Activated T-helper 1 cell treated with Interleukin-2 at 50 U/mL for 16 hours (primary cell): ENCODE measurements at places on chromosomes 6 and 20.
A peak's percentile ranks its signal among the peaks of the same experiment; 100 is the strongest.

GRCh38 chr6:70673054-70673453 lies 5.4 kb downstream of the SMAP1 start:
- no peak for DNase-seq

GRCh38 chr6:132537145-132537544 lies 932 bp upstream of the TAAR9 start:
- DNase-seq, result no peak

DNA sequence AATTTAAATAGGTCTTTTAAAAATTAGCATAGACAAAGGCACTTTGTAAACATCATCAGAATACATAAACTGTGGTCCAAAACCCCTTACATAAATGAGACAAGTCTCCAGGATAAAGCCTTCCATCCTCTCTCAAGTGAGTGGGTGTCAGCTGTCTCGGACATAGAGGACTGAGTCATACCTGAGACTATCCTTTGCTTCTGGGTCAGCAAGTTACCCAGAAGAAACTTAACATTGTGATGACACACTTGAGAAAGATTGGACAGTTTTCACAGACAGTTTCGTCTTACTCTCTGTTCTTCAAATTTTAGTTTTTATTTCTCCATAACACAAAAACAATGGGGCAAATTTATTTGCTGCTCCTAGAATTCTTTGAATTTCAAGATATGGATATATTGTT lies 838.0 kb downstream of the DHX35 start:
- no peak for DNase-seq

- DNase-seq, result no peak
Observed at GRCh38 chr6:142707255-142707654, 237.7 kb downstream of the HIVEP2 start.

DNA sequence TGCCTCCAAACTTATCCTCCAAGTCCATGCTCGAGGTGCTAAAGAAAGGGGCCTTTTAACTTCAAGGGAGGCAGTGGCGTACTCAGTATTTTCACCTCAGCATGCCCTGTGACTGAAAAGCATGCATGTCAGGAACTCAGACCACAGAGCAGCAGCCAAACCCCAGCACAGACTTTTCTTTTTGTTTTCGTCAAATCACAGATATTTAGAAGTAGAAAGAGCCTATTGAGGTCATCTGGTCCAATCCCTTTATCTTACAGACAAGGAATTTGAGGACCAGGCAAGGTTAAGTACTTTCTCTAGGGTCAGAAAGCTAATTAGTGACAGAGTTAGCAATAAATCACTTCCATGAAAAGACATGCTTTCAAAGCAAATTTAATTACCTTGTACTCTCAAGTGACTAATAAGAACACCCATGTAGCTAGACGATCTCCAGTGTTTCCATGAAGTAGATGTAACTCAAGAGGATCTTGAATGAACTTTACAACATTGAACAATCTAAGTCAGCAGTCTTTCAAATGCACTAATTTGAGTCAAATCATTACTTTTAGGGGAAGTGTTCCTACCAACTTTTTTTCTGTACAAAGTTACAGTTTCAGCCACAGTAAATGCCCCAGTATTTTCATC lies 35.9 kb downstream of the MOXD1 start:
- DNase-seq, result no peak

DNA sequence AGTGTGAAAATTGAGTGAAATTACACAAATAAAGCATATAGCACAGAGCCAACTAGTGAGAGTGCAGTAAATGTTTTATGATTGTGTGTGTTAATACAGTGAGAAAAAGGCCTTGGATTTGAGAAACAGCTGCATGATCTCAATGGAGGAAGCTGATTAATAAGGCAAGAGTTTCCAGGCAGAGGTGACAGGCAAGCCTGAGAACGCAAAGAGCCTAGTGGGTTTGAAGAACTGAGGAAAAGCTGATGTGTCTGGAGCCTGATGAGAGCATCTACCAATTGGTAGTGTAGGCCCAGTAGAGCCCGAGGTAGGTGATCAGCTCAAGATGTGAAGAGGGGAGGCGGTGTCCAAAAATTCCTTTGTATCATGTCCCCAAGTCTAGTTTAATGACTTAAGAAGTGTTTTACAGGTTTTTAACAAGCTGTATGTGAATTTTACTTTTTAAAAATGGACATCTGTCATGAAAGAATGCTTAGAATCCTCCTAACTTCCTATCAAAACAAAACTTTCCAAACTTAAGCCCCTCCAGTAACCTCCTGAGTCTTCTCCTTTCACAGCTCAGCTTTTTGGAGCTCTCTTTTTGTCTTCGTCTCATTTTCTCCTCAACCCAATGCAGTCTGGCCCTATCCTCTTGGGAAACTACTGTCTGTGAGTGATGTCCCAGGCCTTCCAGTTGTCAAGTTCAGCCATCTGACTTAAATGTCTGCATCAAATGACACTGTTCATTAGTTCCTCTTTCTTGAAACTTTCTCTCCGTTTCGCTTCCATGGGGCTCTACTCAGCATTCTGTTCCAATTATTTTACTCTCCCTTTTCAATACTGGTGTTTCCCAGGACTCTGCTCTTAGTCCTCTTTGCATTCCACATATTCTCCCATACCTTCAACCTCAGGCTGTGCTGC lies 1.2 kb downstream of the CDC40 start:
- no peak for DNase-seq

DNA sequence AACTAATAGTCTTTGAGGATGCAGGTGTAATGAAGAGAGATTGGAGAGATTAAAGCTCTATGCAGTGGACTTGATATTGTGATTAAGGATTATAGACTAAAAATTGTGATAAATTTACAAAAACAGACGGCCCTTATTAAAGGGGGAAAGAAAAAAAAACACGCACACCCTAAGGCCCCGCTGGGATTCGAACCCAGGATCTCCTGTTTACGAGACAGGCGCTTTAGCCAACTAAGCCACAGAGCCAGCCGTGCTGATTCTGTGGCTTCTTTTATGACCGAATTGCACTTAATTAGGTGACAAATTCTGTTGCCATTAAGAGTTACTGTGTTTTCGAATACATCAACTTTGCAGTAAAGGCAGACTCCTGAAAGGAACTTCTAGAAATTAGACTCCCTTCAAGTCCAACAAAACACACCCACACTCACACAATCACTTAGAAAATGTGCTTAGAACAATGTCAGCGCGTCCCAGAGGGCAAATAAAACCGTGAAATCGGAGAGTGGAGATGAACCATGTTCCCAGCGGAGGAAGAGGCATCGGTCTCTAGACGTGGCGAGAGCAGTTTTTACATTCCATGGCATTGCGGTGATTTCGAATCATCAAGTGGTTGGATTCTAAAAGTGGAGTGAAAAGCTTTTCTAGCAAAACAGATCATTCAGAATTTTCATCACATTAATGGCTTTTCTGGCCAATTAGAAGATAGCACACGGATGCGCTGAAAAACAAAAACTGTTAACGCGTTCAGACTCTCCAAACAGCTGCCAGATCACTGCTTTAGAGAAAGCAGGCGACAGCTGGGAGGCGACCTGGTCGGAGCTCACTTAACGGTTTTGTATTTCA lies 122.6 kb downstream of the GPX5 start:
- DNase-seq, result no peak

GRCh38 chr6:39302669-39303424 lies 11.4 kb downstream of the KCNK17 start:
- DNase-seq, result peak; percentile 61

DNA sequence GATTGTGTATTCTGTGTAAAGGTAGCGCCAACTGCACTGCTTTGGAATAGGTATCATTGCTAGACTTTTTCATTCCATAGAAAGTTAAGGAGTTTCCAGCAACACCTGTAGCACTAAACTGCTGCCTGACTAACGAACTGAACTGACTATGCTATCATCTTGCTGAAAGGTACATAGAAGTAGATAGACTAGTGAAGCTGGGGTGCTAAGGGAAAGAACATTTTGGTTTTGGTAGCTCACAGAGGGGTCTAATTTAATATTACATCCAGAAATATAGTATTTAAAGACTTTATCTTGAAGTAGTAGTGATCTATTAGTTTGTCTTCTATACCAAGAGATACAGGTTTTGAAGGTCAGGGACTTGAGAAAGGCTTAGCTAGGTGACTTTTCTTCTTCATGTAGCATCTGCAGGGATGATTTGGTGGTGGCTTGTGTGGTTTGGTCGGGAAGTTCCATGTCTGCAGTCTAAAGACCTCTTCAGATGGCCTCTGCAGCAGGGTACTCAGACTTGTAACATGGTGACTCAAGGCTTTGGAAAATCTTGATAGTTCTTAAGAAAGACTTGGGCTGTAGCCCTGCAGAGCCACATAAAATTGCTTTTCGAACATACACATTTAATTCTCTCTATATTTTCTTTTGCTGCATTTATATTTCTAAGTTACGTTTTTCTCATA lies 10.2 kb downstream of the SENP6 start:
- no peak for DNase-seq

GRCh38 chr6:82251942-82252341 lies 4.4 kb upstream of the IBTK start:
- no peak for DNase-seq

DNA sequence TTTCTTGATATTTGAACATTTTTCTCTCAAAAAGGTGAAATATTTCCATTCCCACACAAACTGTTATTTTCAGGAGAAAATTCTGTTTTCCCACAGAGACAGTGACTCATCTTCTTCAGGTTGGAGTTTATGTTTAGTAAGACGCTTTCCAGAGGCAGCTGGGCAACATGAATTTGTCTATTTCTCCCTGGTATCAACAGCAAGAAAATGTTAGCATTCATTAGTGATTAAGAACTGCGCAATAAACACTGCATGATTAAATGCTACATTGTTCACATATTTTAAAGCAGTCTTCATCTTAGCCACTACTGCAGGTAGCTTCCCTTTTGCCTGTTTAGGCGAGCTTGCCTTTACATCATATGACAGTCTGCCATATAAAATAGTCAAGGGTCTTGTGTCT lies 295.7 kb downstream of the C6orf118 start:
- DNase-seq, result no peak

GRCh38 chr20:15498926-15499325 lies 1074.3 kb downstream of the KIF16B start:
- no peak for DNase-seq

- DNase-seq, result no peak
Observed at GRCh38 chr6:159002432-159003155, 2.6 kb upstream of the RSPH3 start.

GRCh38 chr6:163019926-163020325 lies 292.2 kb downstream of the PACRG start:
- no peak for DNase-seq

DNA sequence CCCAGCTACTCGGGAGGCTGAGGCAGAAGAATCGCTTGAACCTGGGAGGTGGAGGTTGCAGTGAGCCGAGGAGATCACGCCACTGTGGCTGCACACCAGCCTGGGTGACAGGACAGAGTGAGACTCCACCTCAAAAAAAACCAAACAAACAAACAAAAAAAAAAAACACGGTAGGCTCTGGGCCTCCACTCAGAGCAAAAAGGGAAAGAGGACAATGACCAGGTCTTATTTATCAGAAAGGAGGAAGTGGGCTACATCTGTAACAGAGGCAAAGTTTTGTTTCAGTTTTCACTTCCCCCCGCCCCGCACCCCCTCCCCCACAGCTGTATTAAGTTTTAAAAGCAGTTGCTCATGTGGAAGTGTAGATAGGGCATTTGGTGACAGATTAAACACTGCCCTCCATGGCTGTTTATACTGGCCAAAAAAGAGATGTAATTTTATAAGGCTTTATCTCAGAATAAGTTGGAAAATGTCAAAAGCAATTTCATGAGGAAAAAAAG lies 114.6 kb downstream of the RCAN2 start:
- no peak for DNase-seq

DNA sequence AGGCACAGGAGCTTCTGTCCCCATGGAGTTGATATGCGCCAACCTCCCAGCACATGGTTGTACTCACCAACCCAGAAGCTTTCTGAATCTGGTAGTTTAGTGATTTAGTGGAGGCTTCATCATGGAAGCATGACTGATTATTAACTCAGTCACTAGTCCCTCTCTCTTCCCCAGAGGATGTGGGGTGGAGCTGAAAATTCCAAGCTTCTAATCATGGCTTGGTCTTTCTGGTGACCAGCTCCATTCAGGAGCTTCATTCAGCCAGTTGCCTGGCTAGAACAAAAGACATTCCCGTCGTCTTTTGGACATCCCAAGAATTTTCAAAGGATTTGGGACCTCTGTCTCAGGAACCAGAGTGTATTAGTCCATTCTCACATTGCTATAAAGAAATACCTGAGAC lies 13.3 kb upstream of the SMIM13 start:
- no peak for DNase-seq

- DNase-seq, result no peak
Observed at GRCh38 chr6:112253841-112254816, at the start of gene LAMA4. TSS of gene LAMA4 (minus strand) at chr6:112254567. CDS start at chr6:112254150, 417 bp downstream.

DNA sequence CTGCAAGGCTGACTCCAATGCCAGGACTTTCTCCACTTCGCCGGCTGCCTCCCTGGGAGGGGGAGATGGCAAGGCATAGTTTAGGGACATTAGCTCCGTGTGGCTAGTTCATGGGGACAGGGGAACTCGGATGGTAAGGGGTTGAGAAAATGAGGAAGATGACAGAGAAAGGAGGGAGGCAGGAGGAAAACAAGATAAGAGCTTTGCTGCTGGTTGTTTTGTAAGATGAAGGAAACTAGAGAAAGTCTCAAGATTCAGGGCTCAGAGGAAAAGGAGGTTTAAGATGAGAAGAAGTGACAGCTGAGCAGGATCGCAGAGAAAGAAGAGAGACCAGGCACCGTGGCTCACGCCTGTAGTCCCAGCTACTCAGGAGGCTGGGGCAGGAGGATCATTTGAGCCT lies 180.9 kb upstream of the RREB1 start:
- DNase-seq, result no peak

- no peak for DNase-seq
Observed at GRCh38 chr6:139380168-139380567, 5.7 kb upstream of the CITED2 start.

DNA sequence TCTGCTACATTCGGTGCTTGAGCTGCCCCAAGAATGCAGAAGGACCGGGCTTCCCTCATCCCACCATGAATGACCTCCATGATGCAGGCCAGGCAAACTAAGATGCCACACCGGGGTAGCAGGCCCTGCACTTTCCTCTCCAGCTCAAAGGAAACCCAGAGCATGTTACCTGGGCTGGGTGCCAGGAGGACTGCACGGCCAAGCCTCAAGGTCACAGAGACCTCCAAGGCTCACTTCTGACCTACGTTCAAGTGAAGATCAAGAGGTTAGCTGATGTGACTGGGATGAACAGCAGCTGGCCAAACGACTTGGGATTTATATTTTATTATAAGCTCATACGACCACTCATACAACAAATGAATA lies 501.8 kb downstream of the CD83 start:
- DNase-seq, result no peak
